Upper lobe of left lung (tissue), 6 donors: ENCODE measurements at places on chromosomes 1 and 21. TPM values are rescaled to one million over a fixed set of nuclear protein-coding genes. Genes with fewer than 3 reads are reported as not detected.

DNA sequence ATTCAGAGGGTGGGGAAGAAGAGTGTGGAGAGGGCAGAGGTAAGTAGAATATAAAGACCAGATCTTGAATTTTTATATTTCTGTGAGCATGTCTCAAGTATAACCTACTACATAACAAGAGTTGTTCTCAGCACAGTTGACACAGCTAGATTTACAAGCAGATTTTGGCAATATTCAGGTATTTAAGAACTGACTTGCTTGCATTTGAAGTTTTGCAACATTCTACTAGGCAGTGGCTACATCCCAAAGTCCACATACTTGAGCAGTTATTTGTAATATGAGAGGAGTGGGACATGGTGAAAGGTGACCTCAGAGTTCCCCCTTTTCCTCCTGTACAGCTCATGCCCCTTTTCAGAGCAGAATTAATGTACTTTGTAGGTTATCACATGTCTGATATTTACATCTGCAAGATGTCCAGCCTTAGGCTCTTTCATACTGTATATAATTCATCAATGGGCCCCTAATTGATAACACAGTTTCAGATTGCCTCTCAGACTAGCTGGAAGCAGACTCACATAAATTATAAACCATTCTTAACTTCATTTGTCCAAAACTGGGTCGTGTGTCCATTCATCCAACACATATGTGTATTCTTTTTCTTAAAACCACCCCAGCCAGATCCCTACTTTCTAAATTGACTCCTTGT is 136.7 kb upstream of the RAVER2 start:
- H3K27me3 ChIP-seq: no peaks in the 10 kb centered on the region
- H3K4me1 ChIP-seq: no peaks in the 10 kb centered on the region
- H3K36me3 ChIP-seq: no peaks in the 10 kb centered on the region

DNA sequence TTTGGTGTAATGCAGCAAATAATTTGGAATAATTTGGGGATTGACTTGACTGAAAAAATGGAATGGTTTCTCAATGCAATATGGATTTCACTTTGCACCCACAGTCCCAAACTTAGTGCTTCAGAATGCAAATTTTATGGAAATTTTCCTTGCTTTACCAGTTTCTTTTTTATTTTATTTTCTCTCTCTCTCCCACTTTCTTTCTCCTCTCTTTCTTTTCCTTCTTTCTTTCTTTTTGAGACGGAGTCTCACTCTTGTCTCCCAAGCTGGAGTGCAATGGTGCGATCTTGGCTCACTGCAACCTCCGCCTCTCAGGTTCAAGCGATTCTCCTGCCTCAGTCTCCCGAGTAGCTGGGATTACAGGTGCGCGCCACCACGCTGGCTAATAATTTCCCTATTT is 110.3 kb downstream of the KCNN3 start:
- no peaks in the 10 kb centered on the region for H3K27me3 ChIP-seq
- H3K36me3 ChIP-seq: no peaks in the 10 kb centered on the region
- no peak for DNase-seq
- H3K27ac ChIP-seq: no peak overlapping the region

DNA sequence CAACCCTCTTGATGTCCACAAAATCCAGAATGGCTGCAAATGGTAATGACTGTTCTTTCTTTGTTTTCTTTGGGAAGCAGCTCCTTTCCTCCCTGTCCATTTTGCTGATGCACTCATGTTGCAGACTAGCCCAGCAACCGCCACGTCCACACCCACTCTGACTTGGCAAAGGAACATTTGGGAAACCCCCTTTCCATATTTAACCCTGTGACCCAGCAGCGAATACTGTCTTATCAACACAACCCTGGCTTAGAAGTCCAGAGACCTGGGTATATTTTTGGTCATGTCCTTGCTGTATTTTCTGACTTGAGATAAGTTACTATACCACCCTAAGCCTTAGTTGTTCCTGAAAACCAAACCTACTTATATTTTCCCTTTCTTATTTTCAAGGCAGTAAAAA is 18.1 kb upstream of the SHE start:
- peak; percentile 31 for DNase-seq
- H3K27ac ChIP-seq: no peak overlapping the region
- H3K4me1 ChIP-seq: peaks cover 26% of the 10 kb centered on the region
- H3K36me3 ChIP-seq: no peaks in the 10 kb centered on the region

GRCh38 chr1:182668521-182669054 is 15.8 kb downstream of the RGS8 start:
- no peaks in the 10 kb centered on the region for H3K27me3 ChIP-seq
- no peaks in the 10 kb centered on the region for H3K4me1 ChIP-seq
- H3K27ac ChIP-seq: no peak overlapping the region
- no peak for DNase-seq

GRCh38 chr1:183907070-183907469 is 102.2 kb downstream of the RGL1 start:
- no peak overlapping the region for H3K27ac ChIP-seq
- peaks cover 34% of the 10 kb centered on the region for H3K36me3 ChIP-seq
- H3K27me3 ChIP-seq: no peaks in the 10 kb centered on the region
- no peak for DNase-seq
- H3K4me3 ChIP-seq: no peak overlapping the region

DNA sequence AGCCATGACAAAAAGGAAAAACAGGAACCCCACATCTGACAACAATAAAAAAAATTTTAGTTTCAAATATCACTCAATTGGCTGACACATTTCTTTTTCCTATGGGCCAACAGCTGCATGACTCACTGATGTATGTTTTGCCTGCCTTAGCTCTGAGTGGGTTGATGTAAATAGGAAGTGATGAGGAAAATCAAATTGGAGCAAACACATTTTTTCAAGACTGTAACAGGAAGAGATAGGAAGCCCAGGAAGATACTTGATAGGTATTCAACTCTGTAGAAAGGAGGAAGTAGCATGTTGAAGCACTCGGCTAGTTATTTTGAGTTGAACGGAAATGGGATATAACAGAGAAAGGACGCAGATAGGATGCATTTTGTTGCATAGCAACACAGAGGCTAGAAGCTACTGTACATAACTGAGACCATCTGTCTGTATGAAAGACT is 168.0 kb upstream of the NR5A2 start:
- no peaks in the 10 kb centered on the region for H3K27me3 ChIP-seq
- no peak for DNase-seq
- H3K36me3 ChIP-seq: no peaks in the 10 kb centered on the region

GRCh38 chr1:32372149-32372756 is 9.9 kb downstream of the TSSK3 start:
- H3K4me1 ChIP-seq: no peaks in the 10 kb centered on the region
- no peaks in the 10 kb centered on the region for H3K27me3 ChIP-seq
- no peak overlapping the region for H3K27ac ChIP-seq
- H3K4me3 ChIP-seq: no peak overlapping the region

DNA sequence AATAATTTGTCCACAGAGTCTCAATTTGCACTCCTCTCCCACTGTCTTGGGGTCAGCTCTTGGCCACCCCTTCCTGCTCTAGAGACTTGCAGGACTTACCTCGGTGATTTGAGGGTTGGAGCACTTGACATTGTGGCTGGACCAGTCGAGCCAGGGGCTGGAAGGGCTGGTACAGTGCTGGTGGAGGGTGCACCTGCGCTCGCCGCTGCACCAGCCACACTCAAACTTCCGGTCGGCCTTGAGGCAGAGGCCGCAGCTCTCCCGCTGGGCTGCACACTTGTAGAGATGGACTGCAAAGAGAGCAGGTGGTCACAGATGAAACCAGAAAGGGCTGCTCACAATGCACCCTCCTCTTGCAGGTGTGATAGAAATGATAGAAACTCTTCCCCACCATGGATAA is 165.0 kb downstream of the PLXNA2 start:
- H3K27ac ChIP-seq: no peak overlapping the region
- H3K36me3 ChIP-seq: peaks cover 5% of the 10 kb centered on the region
- no peaks in the 10 kb centered on the region for H3K27me3 ChIP-seq
- H3K4me3 ChIP-seq: no peak overlapping the region
- H3K4me1 ChIP-seq: no peaks in the 10 kb centered on the region

- no peaks in the 10 kb centered on the region for H3K27me3 ChIP-seq
- H3K4me1 ChIP-seq: no peaks in the 10 kb centered on the region
- H3K27ac ChIP-seq: no peak overlapping the region
- DNase-seq: peak; percentile 69
Measured at GRCh38 chr1:39453603-39454002, 37.8 kb upstream of the BMP8A start.

DNA sequence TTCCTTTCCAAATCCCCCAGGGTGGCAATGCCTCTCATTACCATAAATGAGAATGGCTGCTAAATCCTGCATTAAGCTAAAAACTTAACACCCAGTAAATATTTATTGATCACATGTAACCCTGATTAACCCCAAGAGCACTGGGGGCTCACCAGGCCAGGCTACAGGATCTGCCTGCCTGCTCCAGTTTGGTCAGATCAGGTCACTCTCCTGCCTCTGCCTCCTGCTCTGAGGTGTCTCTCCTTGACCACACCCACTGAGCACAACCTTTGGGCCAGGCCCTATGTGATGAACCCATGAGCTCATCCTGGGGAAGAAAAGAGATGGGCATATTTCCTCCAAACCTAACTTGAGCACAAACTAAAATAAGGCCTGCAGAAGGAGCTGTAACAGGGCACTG is 93.5 kb downstream of the TRABD2B start:
- H3K36me3 ChIP-seq: no peaks in the 10 kb centered on the region
- H3K4me3 ChIP-seq: no peak overlapping the region
- DNase-seq: no peak
- H3K27ac ChIP-seq: no peak overlapping the region
- H3K27me3 ChIP-seq: no peaks in the 10 kb centered on the region
- peaks cover 9% of the 10 kb centered on the region for H3K4me1 ChIP-seq

GRCh38 chr1:25053576-25054250 is 123.6 kb upstream of the RUNX3 start:
- no peak overlapping the region for H3K4me3 ChIP-seq
- H3K36me3 ChIP-seq: no peaks in the 10 kb centered on the region
- no peak for DNase-seq

- H3K4me3 ChIP-seq: no peak overlapping the region
- H3K36me3 ChIP-seq: no peaks in the 10 kb centered on the region
- no peaks in the 10 kb centered on the region for H3K4me1 ChIP-seq
- H3K27me3 ChIP-seq: no peaks in the 10 kb centered on the region
- no peak for DNase-seq
Measured at GRCh38 chr1:45038240-45038639, 26.2 kb downstream of the UROD start.

- no peaks in the 10 kb centered on the region for H3K27me3 ChIP-seq
- no peak overlapping the region for H3K4me3 ChIP-seq
- H3K36me3 ChIP-seq: no peaks in the 10 kb centered on the region
- H3K4me1 ChIP-seq: no peaks in the 10 kb centered on the region
Measured at GRCh38 chr1:201126463-201126831, 537 bp downstream of the ASCL5 start.

DNA sequence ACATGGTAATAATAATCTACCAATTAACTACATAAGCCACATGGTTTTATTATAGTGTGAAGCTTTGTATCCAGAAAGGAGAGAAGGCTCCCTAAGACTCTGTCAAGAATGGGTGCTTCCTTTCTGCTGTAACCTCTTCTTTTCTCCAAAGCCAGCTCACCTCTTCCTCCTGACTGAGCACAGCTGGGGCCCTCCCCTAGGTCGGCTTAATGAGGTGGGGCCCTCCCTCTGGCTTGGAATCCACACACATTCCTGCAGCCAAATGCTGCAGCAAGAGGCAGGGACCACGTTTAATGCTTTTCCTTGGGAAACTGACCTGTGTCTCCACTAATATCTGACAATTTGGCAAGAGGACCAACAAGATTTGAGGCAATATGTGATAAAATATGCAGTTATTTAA is 94.8 kb downstream of the DSCAM start:
- H3K27me3 ChIP-seq: no peaks in the 10 kb centered on the region
- no peaks in the 10 kb centered on the region for H3K4me1 ChIP-seq
- no peaks in the 10 kb centered on the region for H3K36me3 ChIP-seq
- no peak for DNase-seq

DNA sequence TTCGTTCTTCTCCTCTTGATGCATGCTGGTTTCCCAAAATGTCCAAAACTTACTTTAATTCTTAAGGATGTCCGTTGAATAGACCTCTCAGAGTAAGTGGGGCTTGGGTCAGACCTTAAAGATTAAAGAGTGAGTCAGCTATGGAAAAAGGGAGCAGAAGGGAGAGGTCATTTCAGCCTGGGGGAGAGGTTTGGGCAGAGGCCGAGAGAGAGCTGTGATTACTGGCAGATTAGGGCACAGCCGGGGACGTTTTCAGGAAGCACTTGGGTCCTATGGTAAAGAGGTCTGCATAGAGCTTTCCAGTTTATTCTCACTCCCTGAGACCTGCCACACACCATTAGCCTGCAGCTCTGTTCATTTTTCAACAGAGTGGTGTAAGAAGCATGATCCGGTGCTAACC is 14.0 kb upstream of the ST3GAL3 start:
- DNase-seq: no peak
- no peaks in the 10 kb centered on the region for H3K27me3 ChIP-seq
- no peak overlapping the region for H3K4me3 ChIP-seq
- no peak overlapping the region for H3K27ac ChIP-seq

DNA sequence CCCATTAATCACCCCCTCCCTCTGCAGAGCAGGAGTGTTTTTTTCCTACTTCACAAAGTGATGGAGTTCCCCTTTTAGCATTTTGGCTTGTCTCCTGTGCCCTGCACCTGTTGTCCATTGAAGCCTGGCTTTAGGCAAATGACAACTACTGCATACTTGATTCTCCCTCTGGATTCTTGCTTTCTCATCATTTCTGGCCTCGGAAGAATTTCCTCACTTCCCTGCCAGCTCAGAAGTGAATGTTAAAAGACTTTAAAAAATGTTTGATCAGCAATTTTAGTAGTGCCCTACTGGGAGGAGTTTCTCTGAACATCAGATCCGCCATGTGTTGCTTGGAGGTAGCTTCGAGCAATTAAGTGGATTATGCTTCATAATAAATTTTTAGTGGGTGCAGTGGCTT is 28.1 kb downstream of the RCOR3 start:
- H3K36me3 ChIP-seq: peaks cover 22% of the 10 kb centered on the region
- no peak for DNase-seq
- H3K27me3 ChIP-seq: no peaks in the 10 kb centered on the region
- H3K27ac ChIP-seq: no peak overlapping the region
- H3K4me1 ChIP-seq: no peaks in the 10 kb centered on the region

The KCNA3 gene
- 22.0 TPM for total RNA-seq

The OR2M3 gene
- not detected for total RNA-seq

The SERTAD4 gene
- total RNA-seq: 2.2 TPM

The RABGAP1L gene
- 41.3 TPM for total RNA-seq

The HSD3B2 gene
- total RNA-seq: not detected

The FCRL6 gene
- 2.9 TPM for total RNA-seq

The EIF2D gene
- 39.3 TPM for total RNA-seq

The FCRL4 gene
- not detected for total RNA-seq

The EBNA1BP2 gene
- total RNA-seq: 48.3 TPM

The FAM72A gene
- total RNA-seq: not detected
